GM13977 (cell line): ENCODE measurements at places on chromosomes 1 and 21.

DNA sequence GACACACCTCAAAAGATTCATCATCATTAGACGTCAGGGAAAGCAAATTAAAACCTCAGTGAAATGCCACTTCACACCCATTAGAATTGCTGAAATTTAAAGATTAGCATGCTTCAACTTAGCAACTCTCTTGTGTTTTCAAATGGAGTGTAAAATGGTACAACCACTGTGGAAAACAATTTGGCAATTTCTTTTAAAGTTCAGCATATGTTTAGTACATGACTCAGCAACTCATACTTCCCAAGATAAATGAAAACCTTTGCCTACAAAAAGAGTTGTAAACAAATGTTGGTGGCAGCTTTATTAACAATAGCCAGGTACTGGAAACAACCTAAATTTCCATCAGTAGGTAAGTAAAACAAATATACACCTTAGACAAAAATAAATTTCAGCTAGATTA, 42.7 kb downstream of the ST3GAL3 start:
- DNase-seq: no peak

DNA sequence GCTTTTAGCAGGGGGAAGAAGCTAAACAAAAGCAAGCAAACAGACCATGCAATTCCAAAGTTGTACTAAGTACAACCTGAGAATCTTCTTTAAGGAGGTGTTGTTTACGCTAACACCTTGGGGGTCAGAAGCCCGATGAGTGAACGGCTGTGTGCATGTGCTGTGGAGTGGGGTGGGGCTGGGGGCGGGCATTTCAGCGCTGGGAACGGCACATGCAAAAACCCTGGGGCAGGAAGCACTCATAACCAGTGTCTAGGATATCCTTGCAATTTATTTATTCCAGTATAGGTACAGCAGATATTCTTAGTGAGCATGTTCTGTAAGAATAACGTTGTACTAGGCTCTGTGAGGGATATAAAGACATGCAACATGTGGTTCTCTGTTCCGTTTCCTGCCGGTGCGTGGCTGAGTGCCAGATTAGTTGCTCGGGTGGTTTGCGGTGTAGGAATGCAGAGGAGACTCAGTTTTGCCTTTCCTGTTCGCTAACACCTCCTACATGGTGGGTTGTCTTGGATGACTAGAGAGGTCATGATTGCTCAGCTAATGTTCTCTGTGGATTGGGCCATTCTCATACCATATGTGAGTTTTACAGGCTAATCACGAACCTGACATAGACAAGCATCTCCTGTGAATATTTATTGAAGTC, 3.7 kb downstream of the FASLG start:
- DNase-seq: peak; percentile 60

DNA sequence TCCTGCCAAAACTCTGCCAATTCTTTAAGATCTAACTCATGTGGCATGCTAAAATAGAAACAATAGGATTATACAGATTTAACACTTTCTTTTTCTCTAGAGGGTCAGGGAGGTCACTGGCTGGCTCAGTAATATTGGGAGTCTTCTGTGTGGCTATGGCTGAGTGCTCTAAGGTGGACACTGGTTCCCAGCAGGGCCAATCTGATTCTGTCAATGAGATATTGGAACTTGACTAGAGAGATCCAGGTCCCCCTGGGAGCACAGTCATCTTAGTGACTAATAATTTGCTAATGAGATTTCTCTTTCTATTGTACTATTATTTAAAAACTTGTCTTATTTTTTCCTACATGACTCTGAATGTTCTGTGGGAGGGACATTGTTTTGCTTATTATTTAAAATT, 69.1 kb upstream of the ZP4 start:
- no peak for DNase-seq

- DNase-seq: no peak
Observed at GRCh38 chr1:157958263-157958662, 35.2 kb upstream of the KIRREL1 start.

DNA sequence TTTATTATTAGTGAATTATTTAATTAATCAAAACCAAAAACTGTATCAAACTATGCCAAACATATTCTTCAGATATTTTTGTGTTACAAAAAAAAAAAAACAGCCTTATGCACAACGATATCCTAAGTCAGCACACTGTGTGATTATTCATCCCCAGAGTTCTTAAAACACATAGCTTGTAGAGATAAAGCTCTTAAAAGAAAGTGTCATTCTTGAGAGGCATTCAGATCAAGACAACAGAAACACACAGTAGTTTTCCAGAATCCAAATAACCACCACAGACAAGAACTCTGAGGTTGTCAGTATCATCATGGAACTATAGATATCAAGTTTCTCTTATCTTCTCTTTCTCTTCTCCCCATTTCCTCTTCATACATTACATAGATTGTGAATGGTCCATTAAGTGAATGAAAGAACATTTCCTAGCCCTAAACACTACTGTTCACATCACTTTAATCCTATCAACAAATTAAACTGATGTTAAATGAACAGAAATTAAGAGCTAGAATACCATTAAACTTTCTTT, 13.5 kb downstream of the ZZZ3 start:
- no peak for DNase-seq

DNA sequence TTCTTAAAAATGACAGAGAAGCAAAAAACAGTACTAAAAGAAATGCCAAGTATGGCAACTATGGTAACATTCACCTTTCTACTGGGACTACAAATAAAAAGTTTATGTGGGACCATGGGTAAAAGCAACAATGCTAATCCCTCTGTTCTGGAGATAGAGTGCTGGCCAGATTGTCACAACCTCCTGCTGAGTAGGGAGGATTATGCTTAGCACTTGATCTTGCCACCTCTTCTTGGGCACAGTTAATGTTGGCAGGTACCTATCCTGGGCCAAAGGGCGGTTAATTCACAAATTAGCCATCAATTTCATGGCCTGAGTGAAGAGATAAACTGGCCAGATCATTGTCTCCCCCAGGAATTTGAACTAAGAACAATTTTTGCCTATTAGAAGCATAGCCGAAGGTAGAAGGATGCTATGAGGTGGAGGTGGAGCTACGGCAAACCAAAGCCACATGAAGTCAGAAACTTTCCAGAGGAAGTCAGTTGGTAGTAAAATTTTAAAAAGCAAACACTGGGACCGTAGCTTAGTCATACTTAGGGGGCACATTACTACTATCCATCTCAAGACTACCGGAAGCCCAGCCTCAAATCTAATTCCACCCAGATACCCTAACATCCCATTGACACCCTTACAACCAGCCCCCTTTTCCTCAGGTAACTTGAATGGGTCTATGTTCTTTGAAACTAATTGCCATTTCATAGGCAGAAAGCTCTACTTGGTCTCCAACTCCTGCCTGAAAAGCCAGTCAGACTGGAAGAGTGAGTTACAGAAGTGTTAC, 2.7 kb downstream of the SCYL3 start:
- DNase-seq: peak; percentile 61

DNA sequence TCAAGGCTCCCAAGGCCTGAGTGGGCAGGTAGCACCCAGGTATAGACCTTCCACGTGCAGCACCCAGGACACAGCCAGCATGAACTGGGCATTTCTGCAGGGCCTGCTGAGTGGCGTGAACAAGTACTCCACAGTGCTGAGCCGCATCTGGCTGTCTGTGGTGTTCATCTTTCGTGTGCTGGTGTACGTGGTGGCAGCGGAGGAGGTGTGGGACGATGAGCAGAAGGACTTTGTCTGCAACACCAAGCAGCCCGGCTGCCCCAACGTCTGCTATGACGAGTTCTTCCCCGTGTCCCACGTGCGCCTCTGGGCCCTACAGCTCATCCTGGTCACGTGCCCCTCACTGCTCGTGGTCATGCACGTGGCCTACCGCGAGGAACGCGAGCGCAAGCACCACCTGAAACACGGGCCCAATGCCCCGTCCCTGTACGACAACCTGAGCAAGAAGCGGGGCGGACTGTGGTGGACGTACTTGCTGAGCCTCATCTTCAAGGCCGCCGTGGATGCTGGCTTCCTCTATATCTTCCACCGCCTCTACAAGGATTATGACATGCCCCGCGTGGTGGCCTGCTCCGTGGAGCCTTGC, 1.7 kb downstream of the GJB4 start:
- DNase-seq: no peak

DNA sequence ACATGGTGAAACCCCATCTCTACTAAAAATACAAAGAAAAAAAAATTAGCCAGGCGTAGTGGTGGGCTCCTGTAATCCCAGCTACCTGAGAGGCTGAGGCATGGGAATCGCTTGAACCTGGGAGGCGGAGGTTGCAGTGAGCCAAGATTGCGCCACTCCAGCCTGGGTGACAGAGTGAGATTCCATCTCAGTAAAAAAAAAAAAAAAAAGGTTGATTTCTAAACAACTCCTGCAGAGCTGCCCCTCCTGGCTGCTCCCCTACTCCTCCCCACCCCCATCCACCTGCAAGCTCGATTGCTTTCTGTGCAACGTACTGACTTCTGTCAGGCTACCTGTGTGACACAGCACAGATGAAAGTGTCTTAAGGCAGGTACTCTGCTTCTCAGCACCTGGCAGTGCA, 13.3 kb downstream of the ETV3L start:
- DNase-seq: no peak

- DNase-seq: no peak
Observed at GRCh38 chr1:63342402-63342801, 20.0 kb downstream of the FOXD3 start.

GRCh38 chr1:219781491-219781890, 146.9 kb downstream of the SLC30A10 start:
- no peak for DNase-seq

DNA sequence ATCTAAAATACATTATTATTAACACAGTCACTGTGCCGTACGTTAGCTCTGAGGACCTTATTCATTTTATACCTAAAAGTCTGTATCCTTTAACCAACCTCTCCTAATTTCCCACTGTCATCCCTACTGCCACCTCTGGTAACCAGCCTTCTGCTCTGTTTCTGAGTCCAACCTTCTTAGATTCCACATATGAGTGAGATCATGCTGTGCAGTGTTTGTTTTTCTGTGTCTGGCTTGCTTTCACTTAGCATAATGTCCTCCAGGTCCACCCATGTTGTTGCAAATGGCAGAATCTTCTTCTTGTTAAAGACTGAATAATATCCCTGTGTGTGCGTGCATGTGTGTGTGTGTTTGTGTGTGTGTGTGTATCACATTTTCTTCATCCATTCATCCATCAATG, 64.2 kb downstream of the ETS2 start:
- DNase-seq: no peak

- no peak for DNase-seq
Observed at GRCh38 chr1:169689395-169689794, 22.0 kb downstream of the SELL start.

DNA sequence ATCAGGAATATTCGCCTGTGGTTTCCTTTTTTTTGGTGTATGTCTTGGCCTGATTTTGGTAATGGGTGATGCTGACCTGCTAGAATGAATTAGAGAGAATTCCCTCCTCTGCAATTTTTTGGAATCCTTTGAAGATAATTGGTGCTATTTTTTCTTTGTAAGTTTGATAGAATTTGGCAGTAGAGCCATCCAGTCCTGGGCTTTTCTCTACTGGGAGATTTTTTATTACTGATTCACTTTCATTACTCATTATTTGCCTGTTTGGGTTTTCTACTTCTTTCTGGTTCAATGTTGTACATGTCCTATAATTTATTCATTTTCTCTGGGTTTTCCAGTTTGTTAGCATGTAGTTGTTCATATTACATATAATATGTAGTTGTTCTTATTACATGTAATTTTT, 48.7 kb downstream of the NTMT2 start:
- no peak for DNase-seq

- DNase-seq: no peak
Observed at GRCh38 chr1:194071205-194071604, 884.8 kb upstream of the B3GALT2 start.

DNA sequence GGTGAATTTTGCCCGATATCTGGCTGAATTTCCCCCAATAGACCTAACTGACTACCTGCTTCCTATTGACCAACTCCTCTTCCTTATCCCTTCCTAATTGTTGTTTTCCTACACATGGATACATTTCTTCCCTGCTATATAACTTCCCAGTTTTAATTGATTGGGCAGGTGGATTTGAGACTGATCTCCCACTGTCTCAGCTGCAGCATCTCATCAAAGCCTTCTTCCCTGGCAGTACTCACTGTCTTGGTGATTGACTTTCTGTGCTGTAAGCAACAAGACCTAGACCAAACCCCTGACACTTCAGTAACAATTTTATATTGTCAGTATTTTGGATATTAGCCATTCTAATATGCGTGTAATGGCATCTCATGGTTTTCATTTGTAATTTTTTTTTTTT, 11.3 kb upstream of the PLA2G2A start:
- no peak for DNase-seq

- DNase-seq: no peak
Observed at GRCh38 chr1:21292503-21292983, 2.3 kb upstream of the ECE1 start.

DNA sequence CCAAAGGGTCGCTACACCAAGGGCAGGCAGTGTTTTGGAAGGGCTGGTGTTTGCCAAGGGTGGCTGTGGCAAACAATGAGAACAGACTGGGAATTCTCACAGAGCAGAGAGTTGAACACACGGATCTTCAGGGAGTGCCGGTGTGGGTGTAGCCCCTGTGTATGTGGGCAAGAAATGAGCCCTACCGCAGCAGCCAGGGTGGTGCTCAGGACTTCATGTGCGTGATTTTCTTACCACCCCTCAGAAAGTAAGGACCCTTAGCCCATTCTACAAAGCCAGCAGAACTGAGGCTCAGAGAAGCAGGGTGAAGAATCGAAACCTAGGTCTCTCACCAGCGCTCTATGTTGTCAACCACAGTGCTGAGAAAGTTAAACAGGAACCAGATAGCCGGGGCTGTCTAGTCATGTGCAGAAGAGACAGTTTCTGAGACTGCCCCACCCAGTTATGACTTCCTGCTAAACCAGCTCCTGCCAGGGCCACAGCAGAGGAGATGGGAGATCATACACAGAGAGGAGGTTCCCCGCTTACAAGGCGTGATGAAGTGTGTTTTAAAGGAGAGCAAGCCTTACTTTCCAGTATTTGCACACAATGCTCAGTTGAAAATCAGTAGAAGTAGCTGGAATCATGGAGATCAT, 21.9 kb upstream of the MORC3 start:
- DNase-seq: peak; percentile 89

GRCh38 chr1:156540955-156541354, 31.4 kb downstream of the IQGAP3 start:
- DNase-seq: no peak

GRCh38 chr1:51726051-51726450, 109.2 kb downstream of the OSBPL9 start:
- no peak for DNase-seq

DNA sequence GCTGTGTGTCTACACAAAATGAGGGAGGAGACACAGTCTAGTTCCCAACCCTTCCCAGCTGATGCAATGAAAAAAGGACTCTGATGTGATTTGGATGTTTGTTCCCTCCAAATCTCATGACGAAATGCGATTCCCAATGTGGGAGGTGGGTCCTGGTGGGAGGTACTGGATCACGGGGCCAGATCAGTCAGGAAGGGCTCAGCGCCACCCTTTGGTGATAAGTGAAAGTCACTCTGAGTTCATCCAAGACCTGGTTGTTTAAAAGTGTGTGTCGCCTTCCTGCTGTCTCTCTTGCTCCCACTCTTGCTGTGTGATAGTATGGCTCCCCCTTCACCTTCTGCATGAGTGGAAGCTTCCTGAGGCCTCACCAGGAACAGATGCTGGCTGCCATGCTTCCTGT, 63.2 kb downstream of the GNG4 start:
- DNase-seq: no peak
